ENCODE measurements at places on chromosomes 4 and X.

- DNase-seq: no peak
These were observed 297.2 kb downstream of the IQCM start for GRCh38 chr4:149518471-149518870.

GRCh38 chrX:105461016-105461415 is 240.5 kb upstream of the TEX13A start:
- DNase-seq: no peak

- DNase-seq: no peak
These were observed 28.3 kb downstream of the STK32B start for GRCh38 chr4:5079581-5079980.

GRCh38 chrX:93932471-93933220 is 258.6 kb downstream of the FAM133A start:
- no peak for DNase-seq

Measured in vagina (tissue), 2 donors.